NCI-H460 (cell line): ENCODE measurements at places on chromosomes 5 and 9.

DNA sequence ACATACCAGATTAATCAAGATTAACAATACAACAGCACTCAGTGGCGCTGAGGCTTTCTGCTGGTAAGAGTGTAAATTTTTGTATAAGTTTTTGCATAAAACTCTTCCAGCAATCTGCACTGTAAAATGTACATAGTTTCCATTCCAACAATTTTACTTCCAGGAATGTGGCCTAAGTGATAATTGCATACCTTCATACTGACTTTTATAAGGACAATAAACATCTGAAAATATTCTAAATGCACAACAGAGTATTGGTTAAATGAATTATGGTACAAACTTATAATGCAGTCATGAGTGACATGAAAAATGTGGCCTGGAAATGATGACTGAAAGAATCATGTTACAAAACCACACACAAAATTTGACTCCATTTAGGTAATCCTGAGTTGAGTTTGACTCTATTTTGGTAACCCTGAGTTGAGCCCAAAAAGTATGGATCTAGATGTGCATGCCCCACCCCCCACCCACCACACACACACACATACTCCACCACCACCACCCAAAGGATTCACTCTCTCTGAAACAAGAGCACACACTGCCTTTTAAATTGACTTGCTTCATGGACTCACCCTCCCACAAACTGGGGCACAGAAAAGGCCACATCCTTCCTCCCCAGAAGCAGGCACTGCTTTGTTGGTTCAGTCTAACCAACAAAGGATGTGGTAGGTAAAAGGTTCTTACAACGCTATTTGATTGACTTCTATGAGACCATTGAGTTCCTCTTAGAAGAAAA lies 137.6 kb downstream of the SUSD1 start:
- DNase-seq, result no peak

DNA sequence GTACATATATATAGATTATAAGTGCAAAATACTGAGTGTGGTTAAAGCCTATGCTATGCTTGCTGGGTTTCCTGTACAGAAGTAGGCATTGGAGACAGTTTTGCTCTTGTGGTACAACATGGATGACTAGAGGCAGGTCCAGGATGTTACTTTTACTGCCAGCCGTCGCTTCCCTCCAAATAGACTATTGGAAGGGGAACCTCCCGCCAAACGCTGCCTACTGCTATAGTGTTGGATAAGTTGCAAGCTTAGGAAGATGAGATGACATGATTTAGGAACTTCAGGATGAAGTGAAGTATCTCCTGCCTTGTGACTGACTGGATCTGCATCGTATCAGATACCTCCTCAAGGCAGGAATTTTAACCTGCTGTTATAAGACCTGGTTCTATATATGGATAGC lies 30.9 kb downstream of the JAK2 start:
- no peak for DNase-seq

DNA sequence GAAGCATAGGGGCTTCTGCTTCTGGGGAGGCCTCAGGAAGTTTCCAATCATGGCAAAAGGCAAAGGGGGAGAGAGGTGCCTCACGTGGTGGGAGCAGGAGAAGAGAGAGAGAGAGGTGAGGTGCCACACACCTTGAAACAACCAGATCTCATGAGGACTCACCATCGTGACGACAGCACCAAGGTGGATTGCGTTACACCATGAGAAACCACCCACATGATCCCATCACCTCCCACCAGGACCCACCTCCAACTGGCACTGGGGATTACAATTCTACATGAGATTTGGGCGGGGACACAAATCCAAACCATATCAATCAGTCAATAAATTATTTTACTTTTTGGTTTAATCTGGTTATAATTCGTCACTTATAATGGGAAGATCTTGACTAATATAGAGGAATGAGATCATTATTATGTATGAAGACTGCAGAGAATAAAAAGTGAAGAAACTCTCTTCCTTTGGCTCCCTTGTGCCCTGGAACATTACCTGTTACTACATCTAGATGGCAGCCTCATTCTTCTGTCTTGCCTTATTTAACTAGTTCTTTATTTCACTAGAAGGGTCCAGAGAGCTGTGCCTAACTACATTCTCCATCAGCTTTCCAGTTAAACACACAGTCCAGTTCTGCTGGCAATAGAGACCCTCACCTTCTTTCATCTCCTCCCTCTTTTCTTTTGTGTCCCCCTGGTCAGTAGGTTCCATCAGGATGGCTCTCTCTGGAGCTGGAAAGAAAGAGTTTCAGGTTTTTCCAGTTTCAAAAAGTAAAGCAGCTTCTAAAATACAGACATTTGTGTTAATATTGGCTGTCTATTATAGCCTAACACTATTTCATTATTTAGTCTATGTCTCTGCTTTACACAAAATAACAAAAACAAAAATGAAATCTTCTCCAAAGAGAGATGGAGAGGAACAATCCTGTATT lies 21.7 kb upstream of the SPINK7 start:
- peak; percentile 43 for DNase-seq

GRCh38 chr9:132671620-132672412 lies 1.6 kb downstream of the GTF3C4 start:
- DNase-seq, result no peak

DNA sequence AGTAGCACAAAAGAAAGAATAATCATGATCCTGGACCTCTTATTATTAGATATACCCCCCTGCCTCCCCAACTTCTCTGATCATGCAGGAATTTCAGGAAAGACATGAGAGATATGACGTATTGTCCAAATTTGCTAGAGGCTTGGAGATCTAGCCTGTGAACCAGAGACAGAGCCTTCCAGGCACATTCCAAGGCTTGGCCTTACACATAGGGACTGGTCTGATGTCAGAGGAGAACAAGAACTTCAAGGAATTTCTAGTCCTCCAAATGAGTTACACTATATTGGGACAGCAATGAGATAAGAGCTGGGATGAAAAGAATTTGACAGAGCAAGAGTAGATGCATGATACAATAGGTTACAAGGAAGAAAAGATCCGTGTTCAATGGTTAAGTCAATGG lies 67.0 kb downstream of the MCTP1 start:
- no peak for DNase-seq

GRCh38 chr5:123387313-123387712 lies 35.9 kb downstream of the CEP120 start:
- no peak for DNase-seq

DNA sequence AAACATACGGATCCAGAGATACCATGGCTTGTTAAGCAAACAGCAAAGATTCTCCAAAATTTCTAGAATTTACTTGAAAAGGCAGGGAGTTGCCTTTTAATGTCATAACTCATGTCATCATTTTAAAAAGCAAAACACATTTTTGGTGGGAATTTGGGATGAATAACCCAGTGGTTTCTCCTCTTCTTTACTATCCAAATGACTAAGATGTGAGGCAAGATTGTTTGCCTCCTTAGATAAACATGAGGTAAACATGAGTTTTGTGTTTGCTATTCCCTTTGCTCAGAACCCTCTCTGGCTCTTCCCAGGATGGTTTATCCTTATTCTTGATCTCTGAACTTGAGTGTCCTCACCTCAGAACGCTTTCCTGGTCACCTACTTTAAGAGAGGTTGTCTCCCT lies 267.0 kb downstream of the EBF1 start:
- no peak for DNase-seq

- DNase-seq, result no peak
Measured at GRCh38 chr9:131174681-131175239, 49.4 kb downstream of the NUP214 start.

- DNase-seq, result no peak
Measured at GRCh38 chr5:125384071-125384470, 637.6 kb upstream of the ZNF608 start.

- no peak for DNase-seq
Measured at GRCh38 chr5:139828207-139828895, 32.7 kb downstream of the PSD2 start.

DNA sequence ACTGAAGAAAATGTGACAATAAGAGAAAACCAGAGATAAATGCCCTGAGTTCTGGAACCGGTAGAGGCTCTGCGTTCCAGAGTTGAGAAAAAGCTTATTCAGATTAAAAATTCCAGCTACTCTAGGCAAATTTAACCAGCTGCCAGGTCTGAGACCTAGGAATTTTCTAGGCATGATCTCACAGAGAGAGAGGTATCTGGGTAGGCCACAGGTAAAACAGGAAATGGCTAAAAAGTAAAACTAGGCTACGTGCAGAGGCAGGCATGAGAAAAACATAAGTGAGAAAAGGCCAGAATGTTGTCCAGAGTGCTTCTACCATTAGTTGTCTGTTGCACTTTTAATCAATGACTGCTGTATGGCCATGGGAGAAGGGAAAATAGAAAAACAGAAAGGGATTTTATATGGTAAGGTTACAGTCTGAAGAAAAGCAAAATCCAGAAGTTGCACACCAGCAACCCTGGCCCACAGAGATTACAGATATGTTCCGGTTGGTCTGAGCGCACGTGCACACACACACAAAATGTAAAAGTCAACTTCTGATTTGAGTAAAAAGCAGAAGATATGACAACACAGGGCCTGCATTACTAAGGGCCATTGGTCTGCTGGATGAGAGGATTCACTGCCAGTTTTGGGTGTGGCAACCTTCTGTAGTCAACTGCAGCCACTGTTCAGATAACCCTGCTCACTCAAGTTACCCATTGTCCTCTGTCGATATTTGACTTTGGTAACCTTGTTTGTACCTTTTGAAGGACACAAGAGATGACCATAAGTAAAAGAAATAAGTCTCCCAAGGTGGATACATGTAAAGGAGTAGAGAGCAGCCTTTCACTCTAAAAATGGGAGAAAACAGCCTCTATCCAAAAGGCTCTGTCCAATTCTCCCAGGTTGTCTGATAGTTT lies 266.0 kb downstream of the DTWD2 start:
- DNase-seq, result no peak

GRCh38 chr9:1048811-1049210 lies 1.3 kb upstream of the DMRT2 start:
- DNase-seq, result no peak

- DNase-seq, result no peak
Measured at GRCh38 chr5:53003144-53003543, 14.0 kb downstream of the ITGA2 start.

GRCh38 chr5:173981185-173981761 lies 7.7 kb upstream of the C5orf47 start:
- no peak for DNase-seq
